ENCODE measurements at places on chromosomes 6 and 20. TPM values are rescaled to one million over a fixed set of nuclear protein-coding genes. Genes with fewer than 3 reads are reported as not detected.

DNA sequence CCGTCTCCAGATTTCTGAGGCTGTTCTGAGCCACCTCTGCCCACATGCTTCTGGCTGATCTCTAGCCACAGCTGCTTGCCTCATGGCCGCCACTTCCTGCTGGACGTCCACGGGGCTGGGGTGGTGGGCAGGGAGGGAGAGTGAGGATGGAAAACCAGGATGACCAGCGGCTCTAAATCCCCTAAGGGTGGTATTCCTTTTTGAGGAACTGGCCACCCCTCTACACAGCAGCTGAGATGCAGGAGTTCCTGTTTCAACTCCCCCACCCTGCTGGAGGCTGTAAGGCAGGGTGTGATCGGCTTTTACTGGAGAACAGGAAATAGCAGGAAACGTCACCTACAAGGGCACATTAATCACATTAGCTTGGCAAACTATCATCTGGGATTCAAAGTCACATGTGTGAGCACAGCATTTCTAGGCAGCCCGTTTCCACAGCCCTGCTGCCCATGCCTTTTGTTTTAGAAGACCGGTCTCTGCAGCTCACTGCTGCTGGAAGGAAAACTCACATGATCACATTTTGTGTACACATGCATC lies 181.6 kb upstream of the ECI2 start:
- DNase-seq, result no peak

- DNase-seq, result no peak
Observed at GRCh38 chr6:81572020-81572419, 180.5 kb downstream of the TENT5A start.

DNA sequence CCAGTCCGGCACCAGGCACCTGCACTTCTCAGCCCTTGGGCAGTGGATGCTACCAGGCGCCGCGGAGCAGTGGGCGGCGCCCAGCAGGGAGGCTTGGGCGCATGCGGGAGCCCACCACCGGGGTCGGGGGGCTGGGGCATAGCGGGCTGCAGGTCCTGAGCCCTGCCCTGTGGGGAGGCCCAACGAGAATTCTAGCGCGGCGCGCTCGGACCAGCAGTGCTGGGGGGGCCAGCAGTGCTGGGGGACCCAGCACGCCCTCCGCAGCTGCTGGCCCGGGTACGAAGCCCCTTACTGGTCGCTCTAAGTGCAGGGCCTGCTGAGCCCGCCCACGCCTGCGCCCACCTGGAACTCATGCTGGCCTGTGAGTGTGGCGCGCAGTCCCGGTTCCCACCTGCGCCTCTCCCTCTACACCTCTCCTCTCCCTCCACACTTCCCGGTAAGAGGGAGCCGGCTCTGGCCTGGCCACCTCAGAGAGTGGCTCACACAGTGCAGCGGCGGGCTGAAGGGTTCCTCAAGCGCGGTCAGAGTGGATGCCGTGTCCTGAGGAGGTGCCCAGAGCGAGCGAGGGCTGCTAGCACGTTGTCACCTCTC lies 28.5 kb upstream of the SERPINB1 start:
- no peak for DNase-seq

DNA sequence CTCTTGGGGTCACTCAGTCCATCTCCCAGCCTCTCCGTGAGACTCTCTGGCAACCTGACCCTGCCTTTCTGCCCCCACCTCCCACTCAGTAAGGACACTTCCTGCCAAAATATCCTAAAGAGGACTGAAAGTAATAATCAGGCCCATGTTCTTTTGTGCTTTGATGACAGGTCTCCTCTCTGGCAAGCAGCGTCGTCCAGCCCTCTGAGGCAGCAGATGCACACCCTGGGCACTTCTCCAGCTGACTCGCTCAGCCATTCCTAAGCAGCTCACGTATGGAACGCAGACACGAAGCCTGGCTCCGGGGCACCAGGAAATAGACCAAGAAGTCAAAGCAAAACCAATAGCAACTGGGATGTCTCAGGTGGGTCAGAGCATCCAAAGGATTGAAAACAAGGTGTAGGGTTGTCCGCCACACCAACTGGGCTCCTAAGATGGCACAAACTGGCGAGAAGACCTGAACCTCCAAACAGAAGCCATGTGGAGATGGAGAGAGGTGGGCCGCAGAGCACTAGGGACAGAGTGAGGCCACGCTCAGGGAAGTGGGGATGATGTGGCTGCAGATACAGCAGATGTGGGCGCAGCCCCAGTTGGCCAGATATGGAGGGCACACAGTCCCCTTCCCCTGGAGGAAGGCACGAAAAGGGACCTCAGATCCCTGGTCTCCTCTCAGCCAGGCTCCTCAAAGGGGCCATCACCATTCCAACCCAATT lies 99.3 kb downstream of the PRND start:
- no peak for DNase-seq

Gene SGK1
- total RNA-seq, result 79.2 TPM

DNA sequence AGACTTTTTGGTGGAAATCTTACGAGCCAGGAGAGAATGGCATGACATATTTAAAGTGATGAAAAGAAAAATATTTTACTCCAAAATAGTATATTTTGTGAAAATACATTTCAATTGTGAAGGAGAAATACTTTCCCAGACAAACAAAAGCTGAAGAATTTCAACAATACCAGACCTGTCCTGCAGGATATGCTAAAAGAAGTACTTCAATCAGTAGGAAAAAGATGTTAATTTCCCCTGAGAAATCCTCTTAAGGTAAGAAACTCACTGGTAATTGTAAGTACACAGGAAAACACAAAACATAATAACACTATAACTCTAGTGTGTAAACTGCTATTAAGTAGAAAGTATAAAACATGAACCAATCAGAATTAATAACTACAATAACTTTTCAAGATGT lies 341.8 kb upstream of the GJE1 start:
- DNase-seq, result no peak

DNA sequence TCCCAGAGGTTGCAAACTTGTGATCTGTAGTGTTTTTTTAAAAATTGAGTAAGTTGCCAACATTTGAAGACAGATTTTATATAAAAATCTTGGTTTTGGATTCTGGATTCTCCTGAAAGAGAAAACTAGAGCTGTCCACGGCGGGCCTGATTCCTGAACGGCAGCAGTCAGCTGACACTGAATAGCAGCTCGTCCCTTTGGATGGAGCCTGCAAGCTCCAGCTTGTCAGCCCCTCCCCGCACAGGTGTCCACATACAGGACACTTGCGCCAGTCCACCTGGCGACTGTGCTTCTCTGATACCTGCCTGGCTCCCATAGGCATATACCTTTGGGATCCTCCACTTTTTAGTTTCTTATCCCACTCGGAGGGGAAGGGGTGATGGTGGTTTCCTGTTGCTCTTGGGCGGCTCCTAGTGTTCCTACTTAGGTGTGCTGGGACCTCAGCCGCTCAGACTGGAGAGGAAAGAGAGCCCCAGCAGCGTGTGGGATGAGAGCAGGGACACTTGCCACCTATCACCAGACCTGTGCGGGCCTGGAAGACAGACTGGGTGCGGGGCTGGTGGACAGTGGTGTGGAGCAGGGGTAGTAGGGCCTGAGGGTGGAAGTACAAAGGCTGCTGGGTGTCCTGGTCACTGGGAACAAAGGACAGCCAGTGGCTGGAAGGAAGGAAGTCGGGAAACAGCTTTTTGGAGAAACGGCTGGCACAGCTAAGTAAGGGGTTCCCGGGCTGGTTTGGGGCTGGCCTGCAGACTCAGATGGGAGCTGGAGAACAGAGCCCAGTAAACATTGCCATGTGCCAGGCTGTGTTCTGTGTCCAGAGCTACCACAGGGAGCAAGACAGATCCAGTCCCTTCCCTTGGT lies 18.3 kb downstream of the GHRH start:
- peak; percentile 65 for DNase-seq

DNA sequence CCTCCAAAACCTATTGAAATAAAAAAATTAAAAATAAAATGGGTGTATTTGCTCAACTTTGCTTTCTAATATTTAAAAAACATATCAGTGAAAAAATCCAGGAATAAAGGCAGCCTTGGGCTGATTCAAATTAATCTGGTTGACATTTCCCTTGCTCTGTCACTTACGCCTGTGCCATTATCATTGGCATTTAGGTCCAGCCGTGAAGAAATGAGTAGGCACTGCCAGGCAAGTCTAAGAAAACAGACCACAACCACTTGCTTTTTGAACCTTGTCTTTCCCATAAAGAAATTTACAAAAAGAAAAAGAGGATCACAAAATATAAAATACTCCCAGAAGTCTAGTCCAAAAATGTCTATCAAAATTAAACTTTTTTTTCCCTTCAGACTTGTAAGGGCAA lies 59.2 kb upstream of the HBS1L start:
- DNase-seq, result no peak

DNA sequence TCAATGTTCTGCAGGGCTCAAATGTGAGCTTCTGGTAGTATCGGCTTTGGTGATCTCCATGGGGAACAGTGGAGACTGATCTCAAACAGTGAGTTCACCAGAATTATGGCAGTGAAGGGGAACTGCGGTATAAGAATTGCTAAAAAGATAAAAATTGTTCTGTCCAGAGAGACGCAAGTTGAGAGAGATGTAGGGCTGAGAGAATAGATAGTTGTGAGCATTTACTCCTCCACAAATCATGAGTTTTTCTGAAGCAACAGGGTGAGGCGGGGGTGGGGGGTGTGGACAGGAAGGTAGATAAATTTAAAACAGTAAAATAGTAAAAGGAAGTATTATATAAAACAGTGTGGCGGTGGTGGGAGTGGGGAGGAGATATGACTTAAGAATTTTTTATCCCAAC lies 98.6 kb upstream of the NEDD9 start:
- no peak for DNase-seq

Gene SAMD5
- total RNA-seq, result 3.0 TPM

DNA sequence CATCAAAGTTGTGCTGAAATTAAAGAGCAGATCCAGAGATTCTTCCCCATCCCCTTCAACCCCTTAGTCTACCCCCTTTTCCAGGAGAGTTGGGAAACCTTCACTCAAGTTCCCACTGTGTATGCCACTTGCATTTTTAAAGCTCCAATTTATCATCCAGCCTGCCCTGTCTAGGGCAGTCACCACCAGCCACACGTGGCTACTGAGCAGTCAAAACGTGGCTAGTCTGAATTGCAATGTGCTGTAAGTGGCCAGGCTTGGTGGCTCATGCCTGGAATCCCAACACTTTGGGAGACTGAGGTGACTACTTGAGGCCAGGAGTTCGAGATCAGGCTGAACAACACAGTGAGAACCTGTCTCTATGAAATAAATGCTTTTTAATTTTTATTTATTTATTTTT lies 34.9 kb downstream of the ERGIC3 start:
- DNase-seq, result no peak

DNA sequence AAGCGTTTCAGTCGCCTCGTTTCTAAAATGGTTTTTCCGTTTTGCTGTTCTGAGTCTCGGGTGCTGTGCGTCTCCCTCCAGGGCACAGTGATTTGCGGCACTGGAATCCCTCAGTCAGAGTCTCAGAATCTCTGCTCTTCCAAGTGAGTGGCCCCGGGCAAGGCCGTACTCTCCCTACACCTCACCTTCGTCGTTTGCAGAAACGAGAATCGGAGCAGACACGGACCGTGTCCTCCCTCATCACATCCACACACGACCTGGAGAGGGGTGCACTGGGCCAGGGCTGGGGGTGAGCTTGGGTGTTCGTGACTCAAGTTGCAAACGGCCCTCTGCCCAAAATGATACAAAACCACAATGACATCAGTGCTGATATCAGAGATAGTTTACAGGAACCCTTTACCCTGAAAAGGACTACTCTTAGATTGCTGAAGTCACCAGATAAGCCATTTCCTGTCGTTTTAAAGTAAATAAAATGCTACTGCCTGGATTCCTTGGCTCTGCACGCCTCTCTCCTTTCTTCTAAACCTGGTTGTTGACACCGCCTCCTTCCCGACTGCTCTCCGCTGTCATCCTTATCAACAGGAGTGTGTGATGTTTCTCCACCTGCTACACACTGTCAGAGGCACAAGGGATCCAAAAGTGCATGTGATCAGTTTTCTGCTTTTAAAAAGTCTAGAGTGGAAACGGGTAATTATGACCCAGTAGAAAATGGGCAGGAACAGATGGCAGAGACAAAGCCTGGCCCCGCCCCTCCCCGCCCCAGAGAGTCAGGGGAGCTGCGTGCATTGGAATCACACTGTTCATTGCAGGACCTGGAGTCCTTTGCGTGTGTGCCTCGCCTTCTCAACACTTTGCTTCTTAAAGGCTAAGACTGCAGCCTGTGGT lies 38.4 kb downstream of the KIF25 start:
- no peak for DNase-seq

GRCh38 chr6:164258421-164258820 lies 843.9 kb downstream of the QKI start:
- DNase-seq, result no peak

- no peak for DNase-seq
Observed at GRCh38 chr6:32857156-32857891, 3.3 kb downstream of the PSMB9 start.

DNA sequence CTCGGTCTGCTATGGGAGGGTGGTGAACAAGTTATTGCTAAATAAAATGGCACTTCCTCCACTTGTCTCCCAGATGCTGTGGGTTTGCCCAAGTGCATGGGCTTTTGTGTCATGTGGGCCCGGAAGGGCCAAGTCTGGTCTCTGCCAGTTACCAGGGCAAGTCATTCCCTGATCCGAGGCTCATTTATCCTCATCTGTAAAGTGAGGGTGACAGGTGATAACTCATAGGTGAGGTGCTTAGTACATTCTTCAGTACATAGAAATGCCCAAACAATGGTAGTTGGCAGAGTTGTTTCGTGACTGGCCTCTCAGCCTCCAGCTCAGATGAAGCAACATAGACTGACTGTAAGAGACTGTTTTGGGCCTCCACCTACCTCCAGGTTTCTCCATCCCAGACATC lies 2.0 kb upstream of the MUCL3 start:
- DNase-seq, result no peak

Data from cardiac septum (tissue), 1 donor.